NCI-H2171 (cell line): ENCODE measurements at places on chromosomes 4 and X.

DNA sequence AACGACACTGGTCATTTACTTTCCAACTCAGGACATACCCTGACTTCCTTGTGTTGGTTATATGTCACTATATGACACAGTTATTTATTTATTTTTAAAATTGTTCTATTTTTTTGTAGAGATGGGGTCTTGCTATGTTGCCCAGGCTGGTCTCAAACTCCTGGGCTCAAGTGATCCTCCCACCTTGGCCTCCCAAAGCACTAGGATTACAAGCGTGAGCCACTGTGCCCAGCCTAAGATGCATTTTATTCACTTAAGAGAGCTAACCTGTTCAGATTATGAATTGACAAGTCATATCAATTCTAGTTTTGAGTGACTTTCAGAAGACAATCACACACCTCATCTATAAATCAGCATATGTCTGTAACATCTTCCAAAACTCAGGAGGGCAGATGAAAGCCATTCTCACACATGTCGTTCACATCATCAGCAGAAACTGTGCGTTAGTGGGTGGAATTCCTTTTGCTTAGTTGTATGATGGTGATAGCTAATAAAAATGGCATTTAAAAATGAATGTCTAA, 9.4 kb upstream of the RHOH start:
- DNase-seq: no peak

- DNase-seq: no peak
These were observed 242.3 kb upstream of the PPARGC1A start for GRCh38 chr4:24131954-24132673.

DNA sequence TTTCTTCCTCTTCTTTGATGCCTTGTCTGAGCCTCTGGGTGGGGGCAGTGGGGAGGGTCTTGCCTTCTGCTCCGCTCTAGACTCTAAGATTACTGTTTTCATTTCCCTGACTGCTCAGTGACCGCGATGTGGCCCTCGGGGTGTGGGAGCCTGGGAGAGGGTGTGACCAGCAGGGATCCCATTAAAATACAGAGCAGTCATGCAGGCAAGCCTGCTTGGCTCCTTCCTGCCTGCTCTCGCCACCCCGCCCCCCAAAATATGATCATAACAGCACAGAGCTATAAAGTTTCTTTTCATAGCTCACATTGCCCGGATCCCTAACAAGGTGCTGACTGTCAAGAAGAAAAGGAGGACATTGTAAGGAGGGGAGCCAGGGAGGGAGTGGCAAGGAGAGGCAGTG, 332.9 kb downstream of the RAB28 start:
- no peak for DNase-seq

DNA sequence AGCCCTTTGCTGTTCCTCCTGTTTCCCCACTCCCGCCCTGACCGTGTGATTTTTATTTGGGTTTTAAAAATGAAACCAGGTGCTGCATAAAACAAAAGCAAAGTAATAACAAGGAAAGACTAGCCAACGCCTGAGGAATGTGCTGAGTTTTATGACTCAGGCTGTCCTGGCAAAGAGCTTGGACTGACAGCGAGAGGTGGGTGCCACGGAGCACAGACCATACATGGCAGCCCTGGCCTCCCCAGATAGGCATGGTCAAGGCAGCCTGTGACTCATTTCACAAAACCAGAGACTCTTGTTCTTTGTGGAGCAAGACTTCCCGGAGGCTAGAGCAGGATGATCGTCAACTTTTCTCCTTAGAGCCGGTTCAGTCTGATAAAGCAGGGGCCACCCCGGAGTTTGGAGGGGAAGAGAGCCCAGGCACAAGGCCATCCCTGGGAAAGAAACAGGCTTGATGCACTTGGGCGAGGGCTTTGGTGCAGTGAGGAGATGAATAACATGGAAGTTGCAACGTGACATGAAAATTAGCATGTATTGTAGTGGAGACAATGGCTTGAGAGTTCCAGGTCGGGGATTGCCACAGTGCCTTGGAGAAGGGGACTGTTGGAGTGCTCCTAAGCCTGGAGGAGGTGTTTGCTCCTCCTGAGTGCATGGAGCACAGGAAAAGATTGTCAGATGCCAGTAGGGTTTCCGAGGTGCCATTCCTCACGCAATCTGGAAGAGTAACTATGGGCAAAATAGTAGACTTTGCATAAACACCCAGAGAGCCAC, 54.8 kb downstream of the C4orf51 start:
- DNase-seq: no peak

GRCh38 chrX:38038501-38038900, 32.1 kb downstream of the SYTL5 start:
- no peak for DNase-seq

- no peak for DNase-seq
These were observed 134.5 kb downstream of the BTC start for GRCh38 chr4:74659576-74660411.

DNA sequence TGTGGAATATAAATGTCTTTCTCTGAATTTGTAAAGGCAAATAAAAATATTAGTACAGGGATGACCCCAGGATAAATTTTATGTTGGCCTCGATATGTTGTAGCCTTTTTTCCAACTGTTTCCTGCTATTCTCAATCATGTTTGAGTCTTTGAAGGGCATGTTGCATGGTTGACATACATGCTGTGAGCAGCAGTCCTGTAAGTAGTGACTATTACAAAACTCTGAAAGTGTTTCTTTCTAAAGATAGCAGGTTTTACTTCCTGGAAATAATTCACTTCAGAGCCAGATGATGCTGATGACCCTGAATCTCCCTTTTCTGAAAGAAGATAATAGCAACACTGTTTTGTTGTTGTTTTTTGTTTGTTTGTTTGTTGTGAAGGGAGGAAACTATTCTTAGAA, 393.0 kb upstream of the GNPDA2 start:
- DNase-seq: no peak

DNA sequence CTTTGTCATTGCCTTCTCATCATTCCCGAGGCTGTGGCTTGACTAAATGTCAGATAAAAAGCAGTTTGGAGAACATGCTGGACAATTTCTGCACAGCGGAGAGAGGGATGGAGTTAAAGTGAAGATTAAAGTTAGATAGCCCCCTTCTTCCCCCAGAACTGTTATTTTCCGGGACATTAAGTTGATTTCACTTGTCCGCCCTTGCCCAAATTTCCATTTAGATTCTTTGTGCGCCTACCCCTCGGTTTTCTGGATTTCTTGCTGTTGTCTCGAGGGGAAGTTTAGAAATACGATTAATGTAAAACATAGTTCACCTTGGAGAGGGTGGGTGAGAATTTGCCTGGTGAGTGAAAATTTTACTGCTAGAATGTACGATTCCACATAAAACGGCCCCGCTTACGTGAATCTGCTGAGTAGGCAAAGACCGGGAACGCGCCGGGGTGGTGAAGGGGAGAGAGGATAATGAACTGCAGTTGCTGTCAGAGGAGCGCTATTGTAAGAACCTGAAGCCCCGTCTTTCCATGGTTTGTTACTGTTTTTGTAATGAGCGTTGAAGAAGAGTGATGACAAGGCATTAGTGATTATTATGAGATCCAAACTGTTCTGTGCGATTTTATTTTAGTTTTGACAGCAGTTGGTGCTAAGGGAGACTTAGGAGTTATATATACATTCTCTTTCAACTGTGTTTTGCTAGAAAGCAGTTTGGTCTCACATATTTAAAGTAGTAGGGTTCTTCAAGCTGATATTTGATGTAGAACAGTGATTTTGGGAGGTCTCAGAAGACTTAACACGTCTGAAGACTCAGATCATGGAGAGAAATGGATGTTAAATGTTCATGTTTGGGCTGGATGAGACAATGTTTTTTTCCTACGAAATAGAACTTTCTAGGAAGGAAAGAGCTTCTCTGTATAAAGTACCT, 73.0 kb downstream of the AFF1 start:
- DNase-seq: peak; percentile 21

DNA sequence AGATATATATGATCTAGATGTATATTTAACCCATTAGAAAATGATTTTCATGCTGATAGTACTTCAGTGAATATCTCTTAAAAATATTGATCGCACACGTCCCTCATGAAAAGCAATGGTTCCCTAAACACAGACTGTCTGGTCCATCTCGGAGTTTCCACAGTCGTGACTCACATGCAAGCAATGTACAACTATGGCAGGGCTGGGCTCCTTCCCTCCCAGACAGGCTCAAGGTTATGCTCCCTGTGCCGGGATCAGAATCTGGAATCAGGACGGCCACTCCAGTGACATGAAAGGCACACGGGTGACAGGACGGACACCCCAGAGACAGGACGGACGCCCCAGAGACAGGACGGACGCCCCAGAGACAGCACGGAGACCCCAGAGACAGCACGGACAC, 40.2 kb upstream of the PPP2R3B start:
- no peak for DNase-seq

- DNase-seq: no peak
These were observed 55.7 kb upstream of the CLDN34 start for GRCh38 chrX:9911487-9911886.

- no peak for DNase-seq
These were observed 46.0 kb downstream of the LNX1 start for GRCh38 chr4:53545273-53545672.

GRCh38 chr4:112402098-112402497, 104.9 kb downstream of the ALPK1 start:
- peak; percentile 33 for DNase-seq

- DNase-seq: no peak
These were observed 64.6 kb downstream of the CRLF2 start for GRCh38 chrX:1147611-1148515.

- no peak for DNase-seq
These were observed 73.3 kb downstream of the MANBA start for GRCh38 chr4:102687373-102687981.

DNA sequence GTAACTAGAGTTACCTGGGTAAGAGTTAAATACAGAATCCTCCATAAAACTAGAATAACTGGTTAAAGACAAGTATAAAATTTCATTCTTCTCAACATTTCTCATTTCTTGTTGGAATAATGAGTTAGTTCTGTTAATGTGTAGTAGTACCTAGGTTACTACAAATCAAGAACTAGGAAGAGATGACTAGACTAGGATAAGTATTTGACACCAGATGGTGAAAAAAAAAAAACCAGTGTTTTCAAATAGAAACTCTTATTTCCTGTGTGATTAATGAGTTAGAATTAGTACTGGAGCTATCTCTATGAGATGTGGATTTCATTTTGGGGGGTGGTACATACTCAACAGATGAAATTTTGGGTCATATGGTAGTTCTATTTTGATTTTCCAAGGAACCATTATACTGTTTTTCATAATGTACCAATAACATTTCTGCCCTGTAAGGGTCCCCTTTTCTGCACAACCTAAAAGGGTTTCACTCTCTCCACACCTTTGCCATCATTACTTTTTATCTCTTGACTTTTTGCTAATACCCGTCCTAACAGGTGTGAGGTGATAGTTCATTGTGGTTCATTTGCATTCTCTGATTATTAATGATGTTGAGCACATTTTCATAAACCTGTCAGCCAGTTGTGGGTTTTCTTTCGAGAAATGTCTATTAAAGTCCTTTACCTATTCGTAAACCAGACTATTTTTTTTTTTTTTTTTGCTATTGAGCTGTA, 1.7 kb upstream of the VCX start:
- DNase-seq: no peak

GRCh38 chr4:4866124-4866865, 6.8 kb downstream of the MSX1 start:
- DNase-seq: no peak

DNA sequence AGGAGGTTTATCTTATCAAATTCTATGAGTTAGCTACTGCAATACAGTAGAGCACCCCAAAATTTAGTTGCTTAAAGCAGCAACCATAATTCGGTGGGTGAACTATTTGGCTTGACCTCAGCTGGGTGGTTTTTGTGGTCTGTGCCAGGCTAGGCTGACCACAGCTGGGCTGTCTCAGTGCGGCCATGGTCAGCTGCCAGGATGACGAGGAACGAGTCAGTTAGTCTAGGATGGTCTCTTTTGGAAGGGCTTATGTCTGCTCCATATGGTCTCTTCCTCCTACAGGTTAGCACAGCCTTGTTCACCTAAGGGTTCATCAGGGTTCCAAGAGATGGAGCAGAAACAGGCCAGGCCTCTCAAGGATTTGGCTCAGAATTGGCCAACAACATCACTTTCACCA, 210.4 kb downstream of the PALLD start:
- DNase-seq: no peak

GRCh38 chr4:78864405-78865024, 74.7 kb downstream of the PAQR3 start:
- peak; percentile 38 for DNase-seq

DNA sequence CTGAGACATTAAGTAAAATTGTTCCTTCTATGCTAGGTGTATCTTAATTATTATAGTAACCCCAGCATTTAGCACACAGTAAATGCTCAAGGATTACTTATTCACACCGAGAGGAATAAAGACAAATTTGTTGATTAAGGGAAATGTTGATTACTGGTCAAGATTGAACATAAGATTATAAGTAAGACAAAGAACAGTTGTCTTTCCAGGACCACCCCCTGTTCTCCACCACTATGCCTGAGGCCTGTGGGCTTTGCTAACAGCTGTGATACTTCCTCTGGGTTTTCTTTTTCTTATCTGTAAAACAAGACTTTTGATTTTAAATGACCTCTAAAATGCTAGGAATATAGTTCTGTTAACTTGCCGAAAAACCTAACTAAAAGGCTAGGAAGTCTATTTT, 128.0 kb downstream of the DCLK2 start:
- no peak for DNase-seq

DNA sequence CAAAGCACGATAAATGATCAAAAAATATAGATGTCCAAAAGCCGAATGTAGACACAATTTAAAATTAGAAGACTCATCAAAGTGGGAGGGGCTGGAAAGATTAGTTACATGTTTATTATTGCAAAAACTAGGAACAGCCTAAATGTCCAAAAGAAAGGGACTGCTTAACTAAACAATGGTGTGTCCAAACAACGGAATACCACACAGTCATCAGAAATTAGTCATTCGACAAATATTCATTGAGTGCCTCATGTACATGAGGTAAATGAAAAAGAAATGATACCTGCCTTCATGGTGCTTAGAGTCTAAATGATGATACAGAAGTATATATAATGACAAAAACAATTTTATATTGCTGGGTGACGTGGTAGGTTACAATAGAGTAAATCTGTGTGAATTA, 139.7 kb downstream of the MAML3 start:
- no peak for DNase-seq

GRCh38 chr4:158850371-158850770, 81.5 kb downstream of the FNIP2 start:
- no peak for DNase-seq
